ENCODE measurements at places on chromosomes 3 and 15.
A peak's percentile ranks its signal among the peaks of the same experiment; 100 is the strongest.

DNA sequence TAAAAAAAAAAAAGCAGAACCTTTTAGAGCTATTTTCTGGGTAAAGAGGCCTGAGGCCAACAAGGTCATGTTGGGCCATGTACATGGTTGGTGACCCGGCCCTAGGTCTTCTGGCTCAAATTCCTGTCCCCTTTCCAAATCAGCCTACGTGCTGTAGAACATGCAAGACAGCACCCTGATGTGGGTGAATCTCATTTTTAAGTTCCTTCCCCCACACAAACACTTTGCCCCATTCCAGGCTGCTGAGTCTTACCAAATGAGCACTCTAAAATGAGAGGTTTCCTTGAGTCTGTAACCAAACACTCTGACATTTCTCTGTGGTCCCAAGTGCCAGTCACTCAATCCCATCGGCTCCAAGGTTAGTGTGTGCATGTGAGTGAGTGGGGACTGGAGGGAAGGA is 9.4 kb downstream of the BCL6 start:
- peak overlapping the region; percentile 1 for H3K27ac ChIP-seq
- peaks cover 39% of the 10 kb centered on the region for H3K4me1 ChIP-seq
- peaks cover 20% of the 10 kb centered on the region for H3K27me3 ChIP-seq
- no peak for DNase-seq
- H3K36me3 ChIP-seq, result peaks cover 9% of the 10 kb centered on the region
- H3K4me3 ChIP-seq, result peak overlapping the region; percentile 10

- no peak overlapping the region for H3K4me3 ChIP-seq
- H3K36me3 ChIP-seq, result no peaks in the 10 kb centered on the region
- H3K27ac ChIP-seq, result no peak overlapping the region
- H3K4me1 ChIP-seq, result no peaks in the 10 kb centered on the region
These were observed 271.2 kb upstream of the TRIM42 start for GRCh38 chr3:140406655-140407054.

- H3K4me3 ChIP-seq, result no peak overlapping the region
- no peak overlapping the region for H3K27ac ChIP-seq
- no peak for DNase-seq
- H3K27me3 ChIP-seq, result no peaks in the 10 kb centered on the region
- no peaks in the 10 kb centered on the region for H3K4me1 ChIP-seq
These were observed 78.1 kb downstream of the MRPL46 start for GRCh38 chr15:88389120-88389519.

DNA sequence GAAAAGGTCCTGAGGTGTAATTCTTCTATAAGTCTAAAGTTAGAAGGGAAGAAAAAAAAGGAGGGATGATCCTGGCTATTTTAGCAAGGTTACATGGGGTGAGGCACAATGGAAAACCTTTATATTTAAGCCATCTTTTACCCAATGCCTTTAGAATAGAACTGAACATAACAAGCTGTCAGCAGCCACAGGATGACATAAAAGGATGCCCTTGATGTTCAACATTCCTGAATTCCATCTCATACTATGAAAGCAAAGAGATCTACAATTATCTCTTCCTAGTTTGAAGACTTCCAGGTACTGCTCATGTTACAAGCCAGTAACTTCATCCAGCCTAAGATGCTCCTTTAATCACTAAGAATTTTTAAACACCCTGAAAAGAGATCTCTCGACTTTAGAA is 26.9 kb downstream of the NEK10 start:
- H3K36me3 ChIP-seq, result no peaks in the 10 kb centered on the region
- no peaks in the 10 kb centered on the region for H3K27me3 ChIP-seq
- no peak overlapping the region for H3K27ac ChIP-seq
- no peak overlapping the region for H3K4me3 ChIP-seq

DNA sequence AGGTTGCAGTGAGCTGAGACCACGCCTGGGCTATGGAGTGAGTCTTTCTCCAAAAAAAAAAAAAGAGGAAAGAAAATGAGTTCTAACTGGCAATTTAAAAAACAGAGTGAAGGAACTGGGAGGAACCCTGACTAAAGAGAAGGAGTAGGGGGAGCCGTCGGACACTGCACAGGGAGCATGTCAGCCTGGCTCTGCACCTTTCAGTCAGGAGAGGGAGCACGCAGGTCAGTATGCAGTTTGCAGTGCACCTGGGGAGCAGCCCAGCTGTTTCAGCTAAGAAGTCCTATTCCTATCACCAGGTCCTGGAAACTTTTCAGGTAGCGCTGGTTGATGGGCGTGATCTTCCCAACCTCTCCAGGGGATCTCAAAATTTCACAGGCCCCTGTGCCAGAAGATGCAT is 14.9 kb upstream of the ZXDC start:
- DNase-seq, result no peak
- H3K27ac ChIP-seq, result no peak overlapping the region
- H3K4me1 ChIP-seq, result peaks cover 13% of the 10 kb centered on the region
- H3K4me3 ChIP-seq, result no peak overlapping the region
- H3K36me3 ChIP-seq, result no peaks in the 10 kb centered on the region
- H3K27me3 ChIP-seq, result peaks cover 1% of the 10 kb centered on the region

- no peak overlapping the region for H3K27ac ChIP-seq
- no peak overlapping the region for H3K4me3 ChIP-seq
- DNase-seq, result no peak
These were observed 381.9 kb upstream of the AGTR1 start for GRCh38 chr3:148315756-148316155.

DNA sequence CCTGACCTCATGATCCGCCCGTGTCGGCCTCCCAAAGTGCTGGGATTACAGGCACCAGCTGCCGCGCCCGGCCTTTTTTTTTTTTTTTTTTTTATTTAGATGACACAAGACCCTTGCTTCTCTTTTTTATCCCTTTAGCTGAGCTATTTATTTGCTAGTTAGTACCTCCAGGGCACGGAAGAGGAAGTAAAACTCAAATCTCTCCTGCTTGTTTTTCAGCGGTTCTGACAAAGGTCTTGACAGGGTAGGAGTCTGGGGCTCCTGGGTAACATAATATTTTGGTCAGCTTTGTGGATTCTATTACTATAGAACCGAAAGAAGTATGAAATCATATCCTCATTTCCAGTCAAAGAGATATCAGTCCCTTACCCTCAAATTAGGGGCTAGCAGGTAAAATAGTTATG is 44.0 kb upstream of the ETV5 start:
- no peak for DNase-seq
- no peak overlapping the region for H3K27ac ChIP-seq
- H3K36me3 ChIP-seq, result no peaks in the 10 kb centered on the region
- H3K4me1 ChIP-seq, result peaks cover 8% of the 10 kb centered on the region
- peaks cover 8% of the 10 kb centered on the region for H3K27me3 ChIP-seq

DNA sequence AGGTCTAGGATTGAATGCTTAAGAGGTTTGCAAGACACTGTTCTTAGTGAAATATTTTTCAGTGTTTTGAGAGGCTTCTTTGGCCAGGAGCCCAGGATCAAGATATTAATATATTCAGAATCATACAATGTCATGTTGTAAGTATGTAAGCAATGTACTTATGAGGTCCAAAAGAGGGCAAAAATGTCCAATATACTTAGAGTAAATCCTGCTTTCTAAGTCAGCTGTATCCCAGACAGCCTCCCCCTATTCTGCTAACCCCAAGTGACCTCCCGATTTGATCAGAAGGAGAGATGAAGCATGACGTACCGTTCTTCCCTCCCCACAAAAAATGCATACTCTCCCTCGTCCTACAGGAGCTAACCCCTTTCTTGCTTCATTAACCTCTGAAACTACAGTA is 70.9 kb downstream of the CHAC1 start:
- no peak for DNase-seq
- H3K27me3 ChIP-seq, result no peaks in the 10 kb centered on the region
- H3K36me3 ChIP-seq, result peaks cover 9% of the 10 kb centered on the region
- no peaks in the 10 kb centered on the region for H3K4me1 ChIP-seq
- no peak overlapping the region for H3K4me3 ChIP-seq
- no peak overlapping the region for H3K27ac ChIP-seq

Data from immature natural killer cell (primary cell).